Activated CD4-positive, alpha-beta T cell treated with anti-CD3 and anti-CD28 coated beads, Interleukin-2, amount 50 U/mL, for 48 hours (primary cell): ENCODE measurements at places on chromosomes 4 and X.

- no peak for DNase-seq
Observed at GRCh38 chr4:154961263-154961662, 180.2 kb downstream of the RBM46 start.

GRCh38 chr4:183256343-183256742, 63.7 kb downstream of the CLDN22 start:
- no peak for DNase-seq

GRCh38 chr4:185110375-185110823, 32.7 kb upstream of the SLC25A4 start:
- DNase-seq: no peak

GRCh38 chr4:28557755-28558154, 1697.1 kb downstream of the STIM2 start:
- DNase-seq: no peak

DNA sequence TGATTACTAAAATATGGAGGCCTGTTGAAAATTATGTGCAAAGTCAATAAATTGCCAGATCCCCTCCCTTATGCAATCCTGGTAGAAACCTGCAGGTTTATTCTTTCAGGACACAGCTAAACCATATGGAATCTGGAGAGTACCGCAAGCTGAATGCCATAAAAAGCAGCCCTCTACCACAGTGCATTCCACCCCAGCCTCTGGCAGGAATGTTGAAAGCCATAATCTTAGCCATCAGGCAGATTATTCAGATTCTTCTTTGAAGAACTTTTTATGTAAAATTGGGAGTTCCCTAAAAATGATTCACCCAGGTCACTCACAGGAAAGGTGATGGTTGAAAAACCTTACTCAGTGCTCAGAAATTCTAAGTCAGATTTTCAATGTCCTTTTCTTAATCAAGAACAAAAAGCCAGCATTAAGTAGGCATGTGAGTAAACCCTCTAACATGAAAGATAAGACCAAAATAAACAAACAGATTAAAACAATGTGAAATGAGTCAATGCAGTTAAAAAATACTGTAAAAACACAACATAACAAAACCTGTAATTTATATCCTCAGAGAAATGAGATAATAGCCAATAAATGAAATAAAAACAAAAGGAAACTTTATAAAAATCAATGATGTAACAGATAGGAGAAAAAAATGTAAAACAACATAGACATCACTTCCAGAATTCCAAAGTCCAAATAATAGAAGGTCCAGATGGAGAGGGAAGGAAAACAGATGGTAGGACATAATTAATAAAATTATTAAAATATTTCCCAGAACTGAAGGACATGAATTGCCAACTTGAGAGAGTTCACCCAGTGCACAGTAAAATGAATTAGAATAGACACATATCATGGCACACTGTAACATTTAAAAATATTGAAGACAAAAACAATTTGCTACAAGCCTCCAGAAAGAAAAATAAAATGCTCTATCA, 226.9 kb downstream of the FSTL5 start:
- no peak for DNase-seq

DNA sequence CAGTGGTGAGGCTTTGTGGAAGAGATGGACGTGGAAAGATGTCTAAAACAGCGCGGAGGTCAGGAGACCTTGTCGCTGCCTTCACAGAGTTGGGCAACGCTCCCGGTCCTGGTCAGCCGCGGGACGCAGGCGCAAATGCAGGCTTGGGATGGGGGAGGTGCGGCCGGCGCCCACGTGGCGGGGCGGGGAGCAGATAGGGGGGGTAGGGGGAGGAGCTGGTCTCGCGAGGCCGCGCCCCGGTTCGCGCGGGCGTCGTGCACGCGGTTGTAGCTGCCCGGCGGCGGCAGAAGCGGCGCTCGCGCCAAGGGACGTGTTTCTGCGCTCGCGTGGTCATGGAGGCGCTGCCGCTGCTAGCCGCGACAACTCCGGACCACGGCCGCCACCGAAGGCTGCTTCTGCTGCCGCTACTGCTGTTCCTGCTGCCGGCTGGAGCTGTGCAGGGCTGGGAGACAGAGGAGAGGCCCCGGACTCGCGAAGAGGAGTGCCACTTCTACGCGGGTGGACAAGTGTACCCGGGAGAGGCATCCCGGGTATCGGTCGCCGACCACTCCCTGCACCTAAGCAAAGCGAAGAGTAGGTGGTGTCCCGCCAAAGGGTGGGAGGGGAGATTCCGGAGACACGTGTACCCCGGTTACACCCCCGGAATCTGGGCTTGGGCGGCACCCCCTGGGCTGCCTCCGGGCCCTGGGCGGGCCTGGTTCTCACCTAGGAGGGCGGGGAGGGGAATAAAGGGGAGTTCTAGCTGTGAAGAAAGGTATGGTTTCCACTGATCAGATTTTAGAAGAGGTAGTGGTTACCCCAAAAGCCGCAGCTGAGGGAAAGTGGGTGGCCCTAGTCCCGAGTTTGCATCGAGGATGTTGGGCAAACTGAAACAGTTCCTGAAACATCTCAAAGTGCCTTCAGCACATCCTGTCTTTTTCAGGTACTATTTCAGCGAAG, at the start of gene PRDX4:
PRDX4 (plus strand) TSS at position 255 of the 939 bp plus-strand sequence; CDS start at position 333, 78 bp downstream.
- peak; percentile 84 for DNase-seq

GRCh38 chr4:7331682-7332000, 103.1 kb downstream of the PSAPL1 start:
- no peak for DNase-seq

DNA sequence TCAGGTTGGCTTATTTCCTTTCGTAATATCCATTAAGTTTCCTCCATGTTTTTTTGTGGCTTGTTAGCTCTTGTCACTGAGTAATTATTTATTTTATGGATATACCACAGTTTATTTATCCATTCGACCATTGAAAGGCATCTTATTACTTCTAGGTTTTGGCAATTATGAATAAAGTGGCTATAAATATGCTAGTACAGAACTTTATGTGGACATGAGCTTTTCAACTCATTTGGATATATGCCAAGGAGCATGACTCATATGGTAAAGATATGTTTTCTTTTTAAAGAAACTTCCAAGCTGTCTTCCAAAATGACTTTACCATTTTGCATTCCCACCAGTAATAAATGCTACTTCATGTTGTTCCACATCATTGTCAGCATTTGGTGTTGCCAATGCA, 803.6 kb downstream of the GLUD2 start:
- DNase-seq: no peak

GRCh38 chr4:132565542-132565941, 583.6 kb upstream of the PCDH10 start:
- no peak for DNase-seq

GRCh38 chr4:5893004-5893580, at the start of gene CRMP1:
Gene CRMP1 (minus strand): TSS chr4:5893086. CDS start chr4:5892969, 117 bp downstream.
- no peak for DNase-seq

- DNase-seq: no peak
Observed at GRCh38 chr4:68995292-68995691, 43.7 kb upstream of the UGT2A3 start.

- DNase-seq: no peak
Observed at GRCh38 chrX:856566-857290, 226.1 kb downstream of the SHOX start.

DNA sequence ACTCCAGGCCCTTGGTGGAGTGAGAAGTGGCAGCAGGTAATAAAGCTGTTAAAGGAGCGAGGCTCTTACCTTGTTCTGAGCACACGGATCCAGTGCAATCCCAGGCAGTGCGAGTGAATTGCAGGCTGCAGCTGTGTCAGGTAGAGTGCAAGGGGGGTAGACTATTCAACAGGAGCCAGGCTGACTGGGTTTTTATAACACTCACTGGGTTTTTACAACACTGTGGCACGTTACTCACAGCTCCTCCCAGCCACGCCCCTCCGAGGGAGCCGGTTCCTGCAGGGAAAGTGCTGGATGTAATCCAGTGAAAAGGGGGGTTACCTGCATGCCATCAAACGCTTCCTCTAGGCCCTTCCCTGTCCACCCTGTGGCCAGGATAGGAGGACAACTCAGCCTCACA, 358 bp downstream of the FGFBP1 start:
- DNase-seq: no peak

GRCh38 chr4:149885896-149886295, 70.3 kb upstream of the IQCM start:
- DNase-seq: no peak

- DNase-seq: no peak
Observed at GRCh38 chr4:174265916-174266315, 17.6 kb downstream of the FBXO8 start.

GRCh38 chr4:37568489-37568888, 117.7 kb downstream of the RELL1 start:
- DNase-seq: no peak
